Fibroblast of skin of right quadriceps (primary cell): ENCODE measurements at places on chromosomes 5 and 9.

GRCh38 chr5:1124205-1125029 is 12.6 kb upstream of the SLC12A7 start:
- no peak for DNase-seq

DNA sequence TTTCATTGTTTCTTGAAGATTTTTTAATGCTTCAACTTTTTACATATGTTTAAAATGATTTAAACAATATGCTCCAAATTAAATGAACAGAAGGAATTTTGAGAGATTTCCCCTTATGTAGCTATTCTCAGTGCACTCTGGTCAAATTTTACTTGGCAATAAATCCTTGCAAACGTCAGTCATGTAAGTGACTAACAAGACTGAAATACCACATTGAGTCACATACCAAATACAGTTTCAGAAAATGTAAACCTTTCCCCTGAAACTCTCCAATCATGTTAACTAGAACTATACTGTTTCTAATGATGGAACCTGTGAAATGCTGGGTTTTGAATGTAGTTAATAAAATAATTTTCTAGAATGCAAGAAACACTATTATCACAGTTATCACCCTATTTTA is 29.6 kb downstream of the SAR1B start:
- peak; percentile 47 for DNase-seq

DNA sequence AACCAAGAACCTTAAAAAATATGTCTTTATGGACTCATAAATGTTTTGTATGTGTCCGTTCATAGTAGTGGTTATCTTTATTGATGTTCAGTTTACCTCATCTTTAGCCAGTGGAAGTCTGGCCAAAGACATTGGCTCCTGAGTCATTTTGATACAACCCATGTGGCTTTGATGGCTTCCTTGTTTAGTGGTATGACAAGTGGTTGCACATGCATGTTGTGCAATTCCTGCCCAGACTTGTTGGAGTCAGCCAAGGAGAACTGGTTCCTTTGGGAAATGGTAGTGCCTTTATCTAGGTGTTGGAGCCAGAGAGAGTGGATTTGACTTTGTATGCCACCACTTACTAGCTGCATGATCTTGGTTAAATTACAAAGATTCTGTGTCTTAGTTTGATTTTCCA is 94.3 kb downstream of the RPS23 start:
- DNase-seq, result peak; percentile 21

DNA sequence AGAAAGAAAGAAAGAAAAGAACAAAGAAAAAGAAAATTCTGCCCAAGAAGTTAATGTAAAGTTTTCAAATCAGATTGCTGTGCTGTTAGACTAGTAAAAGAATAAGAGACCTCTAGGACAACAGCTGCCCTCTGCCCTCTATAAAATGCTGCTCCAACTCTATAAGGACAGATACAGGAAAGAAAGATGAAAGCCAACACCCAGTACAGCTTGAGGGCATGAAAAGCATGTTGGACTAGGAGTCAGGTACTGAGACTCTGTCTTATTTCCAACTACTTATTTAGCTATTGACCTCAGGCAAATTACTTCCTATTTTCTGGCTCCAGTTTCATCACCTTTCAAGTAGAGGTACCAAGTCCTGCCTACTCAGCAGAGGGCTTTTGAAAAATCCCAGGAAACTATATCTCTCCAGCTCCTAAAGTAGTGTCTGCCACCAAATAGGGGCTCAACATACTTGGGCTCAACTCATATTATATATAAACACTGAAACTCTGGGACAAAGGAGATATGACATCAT is 5.7 kb downstream of the HBEGF start:
- no peak for DNase-seq

- DNase-seq, result no peak
These were observed 12.8 kb upstream of the TMEM245 start for GRCh38 chr9:109132567-109133021.

- no peak for DNase-seq
These were observed 16.2 kb downstream of the REXO4 start for GRCh38 chr9:133401588-133401987.

- no peak for DNase-seq
These were observed 200.6 kb downstream of the SGCD start for GRCh38 chr5:156527611-156528010.

- DNase-seq, result no peak
These were observed 174.3 kb downstream of the AUH start for GRCh38 chr9:91187311-91187964.

- no peak for DNase-seq
These were observed 22.5 kb upstream of the SHB start for GRCh38 chr9:38091310-38092199.

DNA sequence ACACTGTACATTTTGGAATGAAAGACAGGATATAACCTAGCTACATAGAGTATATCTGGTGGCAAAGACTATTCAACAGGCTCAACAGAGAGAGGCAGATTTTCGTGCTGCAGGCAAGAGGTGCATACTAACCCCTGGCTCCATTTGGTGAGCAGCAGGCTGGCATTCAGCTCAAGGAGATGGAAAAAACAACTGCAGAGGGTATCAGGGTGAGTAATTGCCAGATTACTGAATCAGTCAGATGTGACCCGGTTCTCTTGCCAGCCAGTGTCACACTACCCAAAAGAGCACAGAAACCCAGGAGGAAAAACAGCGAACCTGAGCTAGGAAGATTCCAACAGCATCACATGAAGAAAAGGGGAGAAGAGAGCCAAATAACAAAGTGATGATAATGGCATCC is 130.4 kb upstream of the PRLR start:
- no peak for DNase-seq

- DNase-seq, result no peak
These were observed 28.5 kb upstream of the KIF4B start for GRCh38 chr5:154984946-154985516.

- DNase-seq, result no peak
These were observed 53.4 kb downstream of the MAN2A1 start for GRCh38 chr5:109743041-109743531.

- no peak for DNase-seq
These were observed 525.0 kb downstream of the NR2F1-AS1 start for GRCh38 chr5:93055971-93056370.

- no peak for DNase-seq
These were observed 57.5 kb upstream of the RXRA start for GRCh38 chr9:134268747-134269146.

- peak; percentile 44 for DNase-seq
These were observed 11.8 kb upstream of the HEXB start for GRCh38 chr5:74673011-74673790.

- no peak for DNase-seq
These were observed 342.4 kb downstream of the FGF10 start for GRCh38 chr5:44046619-44047364.

DNA sequence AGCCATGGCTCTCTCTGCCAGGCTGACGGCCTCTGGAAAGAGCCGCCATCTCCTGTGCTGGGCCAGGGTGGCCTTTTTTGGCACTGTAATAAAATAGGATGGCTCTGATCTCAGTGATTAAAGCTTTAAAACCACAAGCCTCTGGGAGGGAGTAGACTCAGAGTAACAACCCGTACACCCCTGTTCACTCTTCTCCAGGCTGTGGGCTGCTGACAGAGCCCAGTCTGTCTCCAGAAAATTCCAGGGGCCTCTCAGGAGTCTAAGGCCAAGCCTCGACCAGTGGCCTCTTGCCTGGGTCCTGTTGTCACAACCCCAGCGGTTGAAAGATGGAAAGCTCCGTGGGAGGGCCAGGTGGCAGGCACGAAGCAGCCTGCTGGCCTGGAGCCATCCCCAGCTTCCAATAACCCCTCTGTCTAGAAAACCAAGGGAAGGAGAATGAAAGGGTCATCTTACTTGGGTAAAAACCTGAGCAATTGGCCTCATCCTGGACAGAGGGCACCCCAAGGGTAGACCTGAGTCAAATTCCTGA is 286.7 kb upstream of the ZNF462 start:
- no peak for DNase-seq

- DNase-seq, result no peak
These were observed 2.4 kb upstream of the LCN8 start for GRCh38 chr9:136760424-136760823.

DNA sequence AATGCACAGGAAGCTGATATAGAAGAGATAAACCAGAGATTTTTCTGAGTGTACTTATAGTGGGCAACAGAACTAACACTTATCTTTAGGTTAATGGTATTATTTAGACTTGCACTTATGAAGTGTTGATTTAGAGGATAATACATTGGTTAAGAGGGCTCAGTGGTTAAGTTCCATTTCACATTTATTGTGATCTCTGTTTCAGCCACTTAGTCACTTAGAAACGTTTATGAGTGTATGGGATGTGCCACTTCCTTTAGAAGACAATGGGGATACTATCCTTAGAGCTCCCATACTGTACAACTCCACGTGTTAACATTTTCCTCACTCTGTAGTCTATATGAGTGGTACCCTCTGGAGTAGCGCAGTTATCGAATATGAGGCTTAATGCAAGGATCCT is 57.5 kb downstream of the PIP5K1B start:
- no peak for DNase-seq

GRCh38 chr5:40678460-40679147 is 1.1 kb upstream of the PTGER4 start:
- peak; percentile 19 for DNase-seq

DNA sequence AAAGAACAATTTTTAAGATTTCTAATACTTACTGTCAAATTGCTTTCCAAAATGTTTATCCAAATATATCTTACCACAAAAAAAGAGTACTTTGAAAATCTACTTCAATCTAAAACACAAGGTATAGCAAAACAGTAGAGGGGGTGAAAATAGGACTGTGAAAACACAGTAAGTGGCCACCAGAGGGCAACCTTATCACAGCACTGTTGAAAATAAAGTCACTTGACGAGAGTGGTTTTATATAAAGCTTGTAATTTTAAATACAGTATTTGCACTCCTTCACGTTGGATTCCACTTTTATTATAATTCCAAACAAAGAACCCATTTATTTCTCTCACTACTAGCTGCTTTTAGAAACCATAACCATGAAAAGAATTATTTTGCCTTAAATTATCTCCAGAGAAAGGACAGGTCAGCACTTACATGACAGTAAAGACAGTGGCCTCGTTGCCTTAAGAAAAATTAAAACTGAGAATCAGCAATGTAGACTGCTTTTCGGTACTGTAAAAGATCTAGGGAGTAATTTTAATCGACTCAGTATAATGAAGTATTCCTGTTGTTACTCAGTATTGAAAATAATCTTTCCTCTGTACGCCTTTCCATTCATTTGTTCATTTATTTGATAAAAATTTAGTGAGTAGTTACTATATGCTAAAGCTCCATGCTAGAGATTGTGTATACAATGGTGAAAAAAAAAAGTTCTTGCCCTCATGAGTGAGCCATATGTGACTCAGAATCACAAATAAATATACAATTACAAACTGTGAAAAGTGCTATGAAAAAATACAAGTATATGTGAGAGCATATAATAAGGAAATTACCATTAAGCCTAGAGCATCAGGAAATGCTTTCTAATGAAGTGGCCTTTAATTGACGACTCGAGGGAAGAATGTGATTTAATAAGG is 40.0 kb upstream of the CDK5RAP2 start:
- DNase-seq, result peak; percentile 53

GRCh38 chr5:90612919-90613318 is 54.3 kb downstream of the ADGRV1 start:
- DNase-seq, result no peak

- DNase-seq, result no peak
These were observed 761.6 kb upstream of the SEMA6A start for GRCh38 chr5:117336208-117336607.

DNA sequence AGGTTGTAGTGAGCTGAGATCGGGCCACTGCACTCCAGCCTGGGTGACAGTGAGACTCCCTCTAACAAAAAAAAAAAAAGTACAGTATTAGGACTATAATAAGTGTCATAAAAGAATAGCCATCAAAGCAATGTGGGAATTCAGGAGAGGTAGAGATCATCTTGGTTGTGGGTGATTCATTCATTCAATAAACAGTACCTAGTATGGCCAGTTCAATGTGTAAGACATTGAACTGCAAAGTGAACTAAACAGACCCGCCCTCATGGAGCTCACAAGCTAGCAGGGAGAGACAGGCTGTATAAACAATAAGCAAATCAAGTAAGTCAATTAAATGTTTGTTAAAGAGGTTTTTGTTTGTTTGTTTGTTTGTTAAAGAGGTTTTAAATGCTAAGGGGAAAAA is 146.1 kb upstream of the RANBP3L start:
- DNase-seq, result no peak

GRCh38 chr5:174424219-174425053 is 299.9 kb upstream of the MSX2 start:
- DNase-seq, result no peak

DNA sequence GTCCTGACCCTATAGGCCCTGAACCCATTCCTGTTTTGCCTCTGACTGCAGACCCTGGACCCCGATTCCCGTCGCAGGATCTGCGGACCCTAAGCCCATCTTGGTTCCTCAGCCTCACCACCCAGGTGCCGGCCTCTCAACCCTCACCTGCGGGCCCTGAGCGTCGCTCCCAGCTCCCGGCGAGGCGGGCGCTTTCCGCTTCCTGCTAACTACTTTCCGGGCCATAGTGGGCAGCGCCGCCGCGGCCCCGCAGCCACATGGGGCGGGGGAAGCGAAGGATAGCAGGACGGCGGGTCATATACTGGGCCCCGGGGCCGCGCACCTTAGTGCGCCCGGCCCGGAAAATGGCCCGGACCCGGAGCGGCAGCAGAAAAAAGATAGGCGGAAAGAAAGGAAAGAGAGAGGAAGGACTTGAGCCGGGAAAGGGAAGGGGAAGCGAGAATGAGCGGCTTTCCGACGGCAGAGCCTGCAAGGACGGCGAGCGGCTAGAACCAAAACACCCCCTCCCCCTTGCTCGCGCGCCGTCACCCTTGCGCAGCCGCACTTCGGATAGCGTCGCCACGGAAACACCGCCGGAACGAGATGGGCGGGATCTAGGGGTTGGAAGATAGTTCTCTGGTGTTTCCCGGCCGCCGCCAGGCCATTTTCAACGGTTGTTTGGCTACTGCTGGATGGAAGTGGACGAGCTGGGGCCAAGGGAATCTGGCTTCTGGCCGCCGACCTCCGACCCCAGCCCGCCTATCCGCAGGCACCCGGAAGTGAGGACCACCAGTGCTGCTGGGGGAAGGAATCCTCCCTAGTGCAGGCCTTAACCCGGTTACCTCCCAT is at the start of gene DCAF12:
TSS of gene DCAF12 (minus strand) at position 492 of the 828 bp plus-strand sequence. CDS start at position 225, 267 bp downstream.
- peak; percentile 90 for DNase-seq

- no peak for DNase-seq
These were observed 96.5 kb downstream of the GADD45G start for GRCh38 chr9:89701221-89701798.

DNA sequence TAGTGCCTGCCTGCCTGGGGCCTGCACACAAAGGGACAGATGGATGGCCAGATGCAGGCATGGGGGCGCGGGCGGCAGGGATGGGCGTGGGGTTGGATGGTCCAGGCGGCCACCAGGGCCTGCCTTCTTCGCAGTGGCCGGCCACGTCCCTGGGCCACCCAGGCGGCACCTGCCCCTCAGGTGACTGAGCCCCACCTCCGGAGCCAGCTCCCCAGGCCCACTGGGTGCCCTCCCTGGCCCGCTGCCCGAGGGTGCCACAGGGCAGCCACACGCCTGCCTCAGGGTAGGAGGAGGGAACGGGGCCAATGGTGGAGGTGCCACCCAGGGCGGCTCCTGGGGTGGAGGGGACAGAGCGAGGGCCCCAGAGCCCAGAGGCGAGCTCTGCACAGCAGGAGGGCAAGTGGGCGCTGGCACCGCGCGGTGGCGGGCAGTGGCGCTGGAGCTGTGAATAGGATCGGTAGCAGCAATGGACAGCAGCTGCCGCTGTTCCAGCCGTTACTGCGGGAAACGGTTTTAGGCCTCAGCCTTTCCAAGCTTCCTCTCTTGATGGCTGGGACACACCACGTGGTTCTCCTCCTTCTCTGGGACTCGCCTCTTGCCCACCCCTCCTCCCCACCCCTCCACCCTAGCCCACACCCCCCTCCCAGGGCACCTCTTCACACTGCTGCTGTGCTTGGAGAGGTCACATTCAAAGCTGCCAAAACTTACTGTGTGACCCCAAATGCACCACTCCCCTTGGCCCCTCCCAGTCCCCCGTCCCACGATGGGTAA is 19.1 kb downstream of the LHX3 start:
- DNase-seq, result no peak
